ENCODE measurements at places on chromosomes 4 and X.

- no peak for DNase-seq
Observed at GRCh38 chrX:80335062-80335830, 85.0 kb upstream of the TENT5D start.

DNA sequence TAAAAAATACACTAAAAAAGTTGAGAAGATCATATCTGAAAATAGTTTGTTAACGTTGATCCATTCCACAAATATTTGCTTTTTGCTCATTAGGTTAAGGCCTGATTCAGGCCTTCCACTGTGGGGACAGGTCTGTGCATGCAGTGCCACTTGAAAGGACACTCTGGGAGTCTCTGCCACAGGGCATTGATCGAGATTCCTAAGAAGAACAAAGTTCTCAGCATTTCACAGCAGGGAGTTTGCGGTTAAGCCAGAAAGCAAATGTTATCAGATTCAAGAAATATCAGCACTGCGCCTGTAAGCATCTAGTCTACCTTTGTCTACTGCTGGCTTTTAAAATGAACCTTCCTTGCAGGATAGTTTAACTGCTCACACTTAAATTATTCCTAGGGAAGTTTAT, 62.2 kb upstream of the TNIP3 start:
- no peak for DNase-seq

- DNase-seq, result no peak
Observed at GRCh38 chr4:102478186-102478585, 23.0 kb upstream of the NFKB1 start.

GRCh38 chr4:42018451-42018850, 28.1 kb downstream of the SLC30A9 start:
- no peak for DNase-seq

GRCh38 chr4:84279678-84280077, 219.4 kb downstream of the NKX6-1 start:
- DNase-seq, result no peak
